Occipital lobe (tissue), 3 donors: ENCODE measurements at places on chromosomes 7 and 10.

DNA sequence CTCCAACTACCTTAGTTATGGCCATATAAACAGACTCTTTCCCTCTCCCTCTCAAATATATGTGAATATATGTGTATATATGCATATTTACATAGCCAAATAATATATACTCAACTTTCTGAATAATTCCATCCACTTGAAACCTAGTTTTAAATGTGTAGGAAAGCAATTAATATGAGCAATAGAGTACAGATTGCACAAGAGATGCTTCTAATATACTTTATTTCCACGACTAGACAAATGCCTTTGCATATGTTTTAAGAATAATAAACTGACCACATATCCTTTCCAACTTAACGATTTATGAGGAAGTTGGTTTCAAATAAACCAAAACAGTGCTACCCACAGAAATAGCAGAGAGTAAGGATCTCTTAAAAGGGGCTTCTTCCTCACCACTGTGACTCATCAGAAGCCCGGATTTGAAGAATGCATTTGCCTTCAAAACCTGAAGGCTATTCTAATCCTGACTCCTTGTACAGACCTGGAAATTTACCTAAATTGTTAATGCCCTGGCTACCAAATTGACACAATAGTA lies 266.3 kb downstream of the AHR start:
- no peak for DNase-seq

DNA sequence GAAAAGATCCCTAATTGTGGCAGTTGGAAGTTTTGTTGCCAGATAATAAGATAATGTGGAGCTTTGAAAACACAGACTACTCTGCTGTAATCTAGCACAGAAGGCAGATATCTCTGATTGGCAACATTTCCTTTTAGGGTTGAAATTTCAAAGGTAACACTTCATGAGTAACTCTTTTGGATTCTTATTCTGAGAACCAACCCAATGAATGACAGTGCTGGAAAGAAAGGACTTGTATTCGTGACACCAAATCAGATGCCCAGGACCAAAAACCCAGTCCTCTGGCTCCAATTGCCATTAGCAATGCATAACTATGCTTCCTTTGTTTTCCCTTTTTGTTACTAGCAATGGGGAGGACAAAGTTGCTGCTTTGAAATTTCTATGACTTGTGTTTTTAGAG lies 41.0 kb upstream of the ELMO1 start:
- DNase-seq: no peak

GRCh38 chr7:80656029-80656428 lies 17.6 kb downstream of the CD36 start:
- DNase-seq: no peak

DNA sequence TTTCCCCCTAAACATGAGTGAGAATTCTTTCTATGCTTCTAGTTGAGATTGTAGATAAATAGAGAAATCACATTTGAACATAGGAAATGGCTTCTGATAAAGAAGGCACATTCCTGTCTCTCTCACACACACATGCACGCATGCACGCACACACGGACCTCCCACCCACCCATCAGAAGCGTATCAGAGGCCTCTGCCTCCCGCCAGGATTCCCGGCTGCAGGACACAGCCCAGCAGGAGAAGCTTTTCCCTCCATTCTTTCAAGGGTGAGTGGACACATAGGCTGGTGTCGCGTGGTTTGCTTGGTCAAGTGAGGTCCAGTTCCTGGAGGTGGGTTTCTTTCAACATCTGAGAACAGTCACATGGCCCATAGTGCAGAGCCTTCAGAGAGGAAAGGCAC lies 34.2 kb downstream of the KLF6 start:
- DNase-seq: no peak
